A549 treated with CpdA at 1 μM for 4 hours (cell line): ENCODE measurements at places on chromosomes 13 and 19. TPM values are rescaled to one million over a fixed set of nuclear protein-coding genes. Genes with fewer than 3 reads are reported as not detected.

The UGGT2 gene
- 9.1 to 9.9 TPM (median 9.6 TPM) in 5 replicates for total RNA-seq

The PRRG2 gene
- total RNA-seq: 0.64 to 0.93 TPM (median 0.73 TPM) in 5 replicates

The ZNF69 gene
- not detected in 5 replicates for total RNA-seq

The NR2F6 gene
- 23.8 to 61.8 TPM (median 55.3 TPM) in 5 replicates for total RNA-seq

The LYPD5 gene
- 0.21 to 0.44 TPM (median 0.34 TPM) in 3 of 5 replicates, not detected in the others for total RNA-seq

The ZNF230 gene
- 2.5 to 3.8 TPM (median 3.5 TPM) in 5 replicates for total RNA-seq

The CYP4F2 gene
- total RNA-seq: 0.07 to 0.49 TPM (median 0.21 TPM) in 4 of 5 replicates, not detected in the other

The IL17D gene
- total RNA-seq: 0.98 to 1.4 TPM (median 1.1 TPM) in 5 replicates

The CATSPERD gene
- 0.05 TPM in 1 of 5 replicates, not detected in the others for total RNA-seq

The KANK3 gene
- 2.3 to 4.3 TPM (median 3.5 TPM) in 5 replicates for total RNA-seq

The LSM7 gene
- total RNA-seq: 138 to 162 TPM (median 144 TPM) in 5 replicates

The ZNF154 gene
- not detected in 5 replicates for total RNA-seq

The ZSCAN4 gene
- total RNA-seq: not detected in 5 replicates

The MRPS31 gene
- 11.7 to 14.5 TPM (median 14.3 TPM) in 5 replicates for total RNA-seq

The NLRP4 gene
- total RNA-seq: not detected in 5 replicates

The TRPC4 gene
- 0.08 to 0.18 TPM (median 0.09 TPM) in 3 of 5 replicates, not detected in the others for total RNA-seq

The ANKRD24 gene
- 0.12 to 0.28 TPM (median 0.21 TPM) in 5 replicates for total RNA-seq

The FREM2 gene
- not detected in 5 replicates for total RNA-seq

The ZNF486 gene
- total RNA-seq: not detected in 5 replicates

The ADGRE1 gene
- total RNA-seq: 4.1 to 6.5 TPM (median 5.8 TPM) in 5 replicates

The SERP2 gene
- not detected in 5 replicates for total RNA-seq

The LIM2 gene
- not detected in 5 replicates for total RNA-seq

The MZF1 gene
- 11.7 to 19.5 TPM (median 15.9 TPM) in 5 replicates for total RNA-seq

The NXNL1 gene
- total RNA-seq: not detected in 5 replicates

The KLK10 gene
- 0.19 to 0.34 TPM (median 0.32 TPM) in 5 replicates for total RNA-seq

The NDFIP2 gene
- total RNA-seq: 18.3 to 20.6 TPM (median 19.8 TPM) in 5 replicates

The RDH8 gene
- 0.28 to 0.82 TPM (median 0.45 TPM) in 5 replicates for total RNA-seq

The IZUMO1 gene
- total RNA-seq: not detected in 5 replicates

The IGSF23 gene
- 0.31 to 0.59 TPM (median 0.38 TPM) in 5 replicates for total RNA-seq

The APOC4 gene
- not detected in 5 replicates for total RNA-seq

The RLN3 gene
- total RNA-seq: not detected in 5 replicates

The NAPSA gene
- total RNA-seq: 0.71 to 1.9 TPM (median 1.5 TPM) in 5 replicates

The C13orf42 gene
- total RNA-seq: not detected in 5 replicates

The RHPN2 gene
- 50.9 to 71.5 TPM (median 56.4 TPM) in 5 replicates for total RNA-seq

The FCAR gene
- not detected in 5 replicates for total RNA-seq

The ZNF28 gene
- 0.42 to 2.6 TPM (median 1.7 TPM) in 5 replicates for total RNA-seq

The ZNF813 gene
- total RNA-seq: 0.17 to 0.48 TPM (median 0.32 TPM) in 5 replicates

The IQCN gene
- total RNA-seq: 0.31 to 0.59 TPM (median 0.39 TPM) in 5 replicates

The ZNF723 gene
- not detected in 5 replicates for total RNA-seq

The TMEM190 gene
- total RNA-seq: 1.6 to 2.7 TPM (median 1.8 TPM) in 5 replicates

The ZNF135 gene
- total RNA-seq: 0.05 to 0.07 TPM in 2 of 5 replicates, not detected in the others

The WTIP gene
- 23.9 to 32.0 TPM (median 29.3 TPM) in 5 replicates for total RNA-seq
